ENCODE measurements at places on chromosomes 11 and 22.

DNA sequence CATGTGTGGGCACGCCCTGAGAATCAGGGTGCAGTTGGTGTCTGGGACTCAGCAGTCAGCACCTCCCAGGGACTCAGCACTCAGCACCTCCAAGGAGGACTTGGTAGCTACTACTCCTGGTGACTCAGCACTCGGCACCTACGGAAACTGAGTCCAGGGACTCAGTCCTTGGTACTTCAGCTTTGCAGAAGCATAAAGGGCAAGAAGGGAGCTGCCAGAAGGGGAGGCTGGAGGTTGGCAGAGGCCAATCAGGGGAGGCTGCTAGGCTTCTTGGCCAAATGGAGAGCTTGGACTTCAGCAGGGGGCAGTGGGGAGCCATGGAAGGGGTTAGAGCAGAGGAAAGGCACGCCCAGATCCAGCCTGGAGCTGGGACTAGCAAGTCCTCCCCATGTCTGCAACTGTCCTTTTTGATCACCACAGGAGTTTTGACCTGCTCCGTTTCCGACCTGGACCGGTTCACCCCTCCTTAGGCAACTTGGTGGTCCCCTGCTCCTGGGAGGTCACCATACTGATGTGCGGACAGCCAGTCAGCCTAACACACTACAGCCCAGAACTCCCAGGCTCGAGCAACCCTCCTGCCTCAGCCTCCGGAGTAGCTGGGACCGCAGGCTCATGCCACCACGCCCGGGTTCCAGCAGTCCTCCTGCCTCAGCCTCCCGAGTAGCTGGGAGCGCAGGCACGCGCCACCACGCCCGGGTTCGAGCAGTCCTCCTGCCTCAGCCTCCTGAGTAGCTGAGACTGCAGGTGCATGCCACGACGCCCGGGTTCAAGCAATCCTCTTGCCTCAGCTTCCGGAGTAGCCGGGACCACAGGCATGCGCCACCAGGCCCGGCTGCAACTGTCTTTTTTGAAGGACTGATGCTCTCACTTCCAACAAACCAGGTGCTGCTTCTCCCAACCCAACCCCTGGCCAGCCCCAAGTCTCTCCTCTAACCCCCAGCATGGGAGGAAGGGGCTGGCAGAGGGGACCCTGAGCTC lies 1.5 kb downstream of the ANO9 start:
- no peak for DNase-seq

DNA sequence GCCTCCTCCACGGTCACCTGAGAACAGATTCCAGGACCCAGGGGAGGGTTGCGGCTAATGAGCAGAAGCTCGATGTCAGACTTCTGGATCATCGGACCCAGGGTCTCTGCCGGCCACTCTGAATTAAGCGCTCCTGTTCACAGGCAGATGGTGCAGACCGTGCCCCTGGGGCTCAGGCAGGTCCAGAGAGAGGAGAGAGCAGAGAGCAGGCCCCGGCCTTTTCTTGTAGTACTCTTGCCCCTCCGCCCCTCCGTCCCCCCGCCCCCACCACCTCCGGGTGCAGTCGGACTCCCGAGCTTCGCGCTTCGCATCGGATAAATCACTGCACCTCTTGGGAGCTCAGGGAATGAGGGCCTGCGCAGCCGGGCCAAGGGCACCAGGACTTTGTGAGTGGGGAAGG lies 50.3 kb downstream of the RPS6KA4 start:
- no peak for DNase-seq

DNA sequence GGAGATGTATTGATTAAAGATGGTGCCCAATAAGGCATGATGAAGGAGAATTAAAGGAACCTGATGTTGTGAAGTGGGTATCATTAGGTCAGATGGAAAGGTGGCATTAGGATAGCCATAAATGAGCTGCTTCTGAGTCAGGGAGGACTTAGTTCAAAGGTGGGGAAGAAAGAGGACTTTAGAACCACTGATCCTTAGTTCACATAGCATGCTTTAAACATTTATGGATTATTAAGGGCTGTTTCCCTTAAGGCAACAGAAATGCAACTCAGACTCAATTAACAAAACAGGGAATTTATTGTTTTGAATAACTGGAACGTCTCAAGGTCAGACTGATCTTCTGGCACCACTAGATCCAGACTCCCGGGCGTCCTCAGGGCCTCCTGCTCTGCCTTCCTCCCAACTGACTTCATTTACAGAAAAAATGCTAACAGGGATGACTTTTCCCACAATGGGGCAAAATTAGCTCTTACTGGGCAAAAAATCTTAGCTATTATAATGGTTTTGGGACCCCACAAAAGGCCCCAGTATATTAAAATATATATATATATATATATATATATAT lies 1526.0 kb downstream of the TBC1D22A start:
- DNase-seq = no peak

DNA sequence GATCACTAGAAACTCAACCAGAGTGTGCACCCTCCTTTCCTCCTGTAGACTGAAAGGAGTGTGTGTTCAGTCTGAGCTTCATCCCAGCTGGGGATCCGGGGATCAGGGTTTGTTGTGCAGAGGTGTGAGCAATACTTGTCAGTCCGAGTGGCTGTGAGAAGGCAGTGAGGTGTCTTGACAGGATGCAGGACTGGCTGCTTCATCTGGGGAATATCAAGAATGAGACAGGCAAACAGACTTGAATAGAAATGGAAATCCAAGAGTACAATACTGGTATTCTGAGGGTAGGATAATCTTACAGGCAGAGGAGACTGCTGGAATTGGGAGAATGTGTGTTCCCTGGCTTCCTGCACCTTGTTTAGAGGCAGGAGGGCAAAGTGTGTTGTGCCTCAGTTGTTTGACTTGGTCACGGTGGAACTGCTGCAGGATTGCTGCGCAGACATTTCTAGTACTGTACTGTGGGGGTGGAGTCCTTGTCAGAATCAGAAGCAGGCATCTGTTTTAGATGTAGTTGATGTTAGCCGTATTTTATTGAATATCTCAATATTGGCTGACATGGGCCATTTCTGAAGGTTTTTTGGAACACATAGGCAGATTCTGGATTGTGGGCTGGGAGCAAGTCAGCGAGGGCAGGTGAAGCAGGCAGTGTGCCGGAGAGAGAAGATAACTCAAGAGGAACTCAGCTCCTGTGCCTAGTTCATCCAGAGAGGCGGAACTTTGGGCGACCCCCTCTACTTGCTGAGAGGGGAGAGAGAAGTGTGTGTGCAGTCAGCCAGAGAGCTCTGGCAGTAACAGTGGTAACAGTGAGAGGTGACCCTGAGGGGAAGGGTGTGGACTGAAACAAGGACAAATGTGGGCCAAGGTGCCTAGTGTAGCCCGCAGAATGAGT lies 27.1 kb upstream of the GRK2 start:
- DNase-seq = no peak

DNA sequence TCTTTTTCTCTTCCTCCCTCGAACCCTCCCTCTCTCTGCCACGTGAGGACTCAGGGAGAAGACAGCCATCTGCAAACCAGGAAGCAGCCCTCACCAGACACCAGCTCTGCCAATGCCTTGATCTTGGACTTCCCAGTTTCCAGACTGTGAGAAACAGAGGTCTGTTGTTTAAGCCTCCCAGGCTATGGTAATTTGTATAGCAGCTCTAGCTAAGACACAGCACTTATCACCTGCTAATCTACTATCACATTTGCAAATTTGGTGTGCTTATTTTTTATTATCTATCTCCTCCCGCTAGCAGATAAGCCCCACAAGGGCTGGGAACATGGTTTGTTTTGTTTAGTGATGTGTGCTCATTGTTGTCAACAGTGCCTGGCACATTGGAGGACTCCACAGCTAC lies 124.8 kb upstream of the OPCML start:
- no peak for DNase-seq

All from activated CD4-positive, alpha-beta T cell treated with anti-CD3 and anti-CD28 coated beads, Interleukin-2, amount 10 ng/mL, durations not matched to agents 7 days and 5 days (primary cell).